Esophagus mucosa (tissue), 1 donor: ENCODE measurements at places on chromosomes 13 and 19.

GRCh38 chr13:67048084-67048820 is 181.9 kb downstream of the PCDH9 start:
- ATAC-seq: no peak

- ATAC-seq: no peak
Observed at GRCh38 chr19:55229789-55230182, 1.2 kb upstream of the TMEM86B start.

GRCh38 chr19:3520166-3521103 is 14.3 kb downstream of the FZR1 start:
- peak; percentile 93 for ATAC-seq

DNA sequence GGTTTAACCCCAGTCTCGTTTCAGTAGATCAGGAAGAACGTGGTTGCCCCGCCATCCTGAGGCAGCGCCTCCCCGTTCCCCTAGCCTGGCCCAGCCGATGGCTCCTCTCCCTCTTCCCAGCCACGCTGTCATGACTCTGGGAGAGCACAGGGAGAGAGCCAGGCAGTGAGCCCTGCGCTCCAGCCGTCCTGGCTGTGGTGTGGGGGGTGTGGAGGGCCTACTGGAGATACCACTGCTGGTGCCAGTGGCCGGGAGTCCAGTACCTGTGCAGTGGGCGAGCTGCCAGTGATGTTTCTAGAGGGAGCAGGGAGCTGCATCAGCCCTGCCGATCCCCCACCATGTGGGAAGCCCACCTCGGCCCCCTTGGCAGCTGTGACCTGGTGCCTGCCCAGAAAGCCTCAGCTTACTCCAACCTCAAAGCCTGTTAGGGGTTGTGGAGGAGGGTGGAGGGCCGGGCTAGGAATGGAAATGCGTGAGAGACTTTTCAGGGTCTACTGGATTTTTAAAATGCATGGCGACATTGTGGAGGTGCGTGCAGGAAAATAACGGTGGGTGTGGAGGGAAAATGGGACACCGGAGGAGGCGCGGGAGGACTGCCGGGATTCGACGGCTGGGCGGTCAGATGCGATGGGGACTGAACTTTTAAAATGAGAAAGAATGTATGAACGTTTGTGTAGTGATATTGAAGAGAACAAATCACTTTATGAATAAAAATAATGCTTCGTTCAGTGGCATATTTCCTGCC is 4.9 kb downstream of the TEX29 start:
- ATAC-seq: no peak

- no peak for ATAC-seq
Observed at GRCh38 chr13:102138635-102139190, 263.1 kb downstream of the FGF14 start.

DNA sequence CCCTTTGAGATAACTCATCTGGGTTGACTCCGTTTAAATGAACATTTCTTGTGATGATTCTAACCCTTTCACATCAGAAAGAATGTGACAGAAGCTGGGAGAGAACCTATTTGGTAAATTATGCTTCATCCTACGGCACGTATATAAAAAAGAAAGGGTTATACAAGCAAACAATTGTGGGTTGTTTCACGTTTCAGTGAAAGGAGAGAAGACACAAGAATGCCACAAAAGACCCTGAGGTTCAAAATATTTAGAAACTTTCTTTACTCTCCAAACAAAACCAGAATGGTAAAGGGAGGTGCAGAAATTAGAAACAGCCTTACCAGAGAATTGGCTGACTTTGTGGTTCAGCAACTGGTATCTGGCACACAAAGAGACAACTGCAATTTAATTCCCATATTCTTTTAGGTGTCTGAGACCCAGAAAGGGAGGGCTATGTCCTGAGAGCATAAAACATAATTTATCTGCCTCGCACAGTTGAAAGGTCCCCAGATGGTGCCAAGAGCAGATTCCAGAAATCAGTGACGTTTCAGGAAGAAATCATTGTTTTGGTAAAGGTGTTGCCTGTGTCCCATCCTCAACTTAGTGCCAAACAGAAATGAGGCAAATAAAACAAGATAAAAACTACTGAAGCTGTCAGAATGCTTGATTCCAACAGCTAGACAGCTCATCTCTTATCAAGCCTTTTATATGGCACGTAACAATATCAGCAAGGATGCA is 361.4 kb downstream of the EFNB2 start:
- ATAC-seq: no peak

GRCh38 chr13:102903659-102904407 is 58.0 kb downstream of the ERCC5 start:
- no peak for ATAC-seq

DNA sequence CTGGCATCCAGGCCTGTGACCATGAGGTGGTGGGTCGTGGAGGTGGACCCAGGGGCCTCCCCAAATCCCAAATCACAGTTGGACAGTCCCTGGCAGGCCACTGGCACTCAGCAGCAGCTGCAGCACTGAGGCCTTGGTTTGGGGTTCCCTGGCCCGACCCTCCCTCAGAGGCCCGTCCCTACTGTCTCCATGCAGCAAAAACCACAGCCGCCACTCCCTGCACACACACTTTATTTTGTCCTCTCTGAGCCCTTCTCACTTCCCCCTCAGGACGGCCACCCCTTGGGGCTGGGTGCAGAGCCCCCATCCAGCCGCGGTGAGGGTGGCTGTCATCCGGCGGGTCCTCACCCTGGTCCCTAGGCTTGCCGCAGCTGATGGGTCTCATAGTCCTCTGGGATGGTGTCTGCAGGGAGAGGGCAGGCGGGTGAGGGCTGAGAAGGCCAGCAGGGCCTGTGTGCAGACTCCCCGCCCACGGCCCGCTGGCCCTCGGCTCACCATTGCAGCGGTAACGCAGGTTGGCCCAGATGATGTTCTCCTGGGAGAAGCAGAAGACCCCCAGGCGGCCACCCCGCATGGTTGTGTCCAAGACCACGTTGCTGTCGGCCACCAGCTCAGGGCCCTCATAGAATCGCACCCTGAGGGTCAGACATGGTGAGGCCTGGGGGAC is 8.4 kb downstream of the COMP start:
- ATAC-seq: no peak

GRCh38 chr19:58434217-58434616 is 5.7 kb downstream of the ZNF132 start:
- no peak for ATAC-seq

DNA sequence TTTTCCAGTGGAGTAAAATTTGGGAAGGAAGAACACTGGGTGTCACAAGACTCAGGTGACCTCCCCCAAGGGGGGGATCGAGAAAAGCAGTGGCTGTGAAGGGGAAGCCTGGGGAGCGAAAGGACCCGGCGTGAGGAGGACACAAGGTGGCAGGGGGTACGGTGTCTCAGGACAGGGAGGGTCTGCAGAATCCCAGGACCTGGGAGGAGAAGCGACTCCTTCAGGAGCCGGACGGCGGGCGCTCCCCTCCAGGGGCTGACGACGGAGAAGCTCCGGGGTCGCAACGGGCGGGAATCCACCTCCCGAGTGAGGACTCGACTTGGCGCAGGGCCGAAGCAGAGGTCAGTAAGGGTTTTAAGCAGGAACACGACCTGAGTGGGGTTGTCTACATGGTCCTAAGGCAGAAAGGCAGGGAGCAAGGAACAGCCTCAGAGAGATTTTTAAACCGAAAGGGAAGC is 529 bp downstream of the ZNF836 start:
- peak; percentile 7 for ATAC-seq

DNA sequence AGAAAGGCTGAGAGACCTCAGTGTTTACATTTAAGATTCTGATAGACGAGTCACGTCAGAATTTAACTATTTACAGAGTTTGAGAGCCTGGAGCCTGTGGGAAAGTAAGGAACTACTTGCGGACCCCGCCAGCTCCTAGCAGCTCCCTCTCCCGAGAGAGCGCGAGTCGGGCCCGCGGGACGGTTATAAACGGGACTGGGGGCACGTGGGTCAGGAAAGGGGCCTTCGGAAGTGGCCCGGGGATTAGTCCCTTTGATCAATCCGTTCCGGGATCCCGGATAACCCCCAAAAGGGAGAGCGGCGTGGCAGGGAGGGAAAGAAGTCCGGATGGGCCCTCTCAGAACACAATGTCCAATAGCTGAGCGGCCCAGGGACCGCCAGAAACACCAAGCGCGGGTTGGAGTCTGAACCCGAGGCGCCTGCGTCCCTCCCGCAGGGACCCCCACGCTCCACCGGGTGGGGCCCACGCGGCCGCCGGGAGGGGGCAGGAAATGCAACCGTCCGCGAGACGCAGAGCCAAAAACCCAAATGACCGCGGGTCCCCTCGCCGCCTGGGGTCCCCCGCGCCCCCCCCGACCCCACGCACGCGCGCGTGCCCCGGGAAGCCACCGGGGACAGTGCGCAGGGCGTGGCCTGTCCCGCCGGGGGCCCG is 3.6 kb downstream of the ZIC5 start:
- ATAC-seq: no peak

GRCh38 chr13:62846302-62846701 is 1430.7 kb upstream of the PCDH20 start:
- ATAC-seq: no peak

- ATAC-seq: no peak
Observed at GRCh38 chr13:75362026-75362425, 119.9 kb downstream of the TBC1D4 start.

- no peak for ATAC-seq
Observed at GRCh38 chr13:44096901-44097300, 217.2 kb downstream of the LACC1 start.

DNA sequence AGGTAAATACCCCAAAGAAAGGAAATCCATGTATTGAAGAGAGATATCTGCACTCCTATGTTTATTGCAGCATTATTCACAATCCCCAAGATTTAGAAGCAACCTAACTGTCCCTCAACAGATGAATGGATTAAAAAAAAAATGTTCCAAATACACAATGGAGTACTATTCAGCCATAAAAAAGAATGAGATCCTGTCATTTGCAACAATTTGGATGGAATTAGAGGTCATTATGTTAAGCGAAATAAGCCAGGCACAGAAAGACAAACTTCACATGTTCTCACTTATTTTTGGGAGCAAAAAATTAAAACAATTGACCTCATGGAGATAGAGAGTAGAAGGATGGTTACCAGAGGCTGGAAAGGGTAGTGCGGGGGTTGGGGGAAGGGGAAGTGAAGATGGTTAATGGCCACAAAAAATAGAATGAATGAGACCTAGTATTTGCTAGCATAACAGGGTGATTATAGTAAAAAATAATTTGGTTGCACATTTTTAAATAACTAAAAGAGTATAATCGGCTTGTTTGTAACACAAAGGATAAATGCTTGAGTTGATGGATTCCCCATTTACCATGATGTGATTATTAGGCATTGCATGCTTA is 9.7 kb upstream of the ZNF709 start:
- ATAC-seq: no peak

GRCh38 chr19:38815059-38816001 is 2.6 kb upstream of the LGALS4 start:
- ATAC-seq: no peak

DNA sequence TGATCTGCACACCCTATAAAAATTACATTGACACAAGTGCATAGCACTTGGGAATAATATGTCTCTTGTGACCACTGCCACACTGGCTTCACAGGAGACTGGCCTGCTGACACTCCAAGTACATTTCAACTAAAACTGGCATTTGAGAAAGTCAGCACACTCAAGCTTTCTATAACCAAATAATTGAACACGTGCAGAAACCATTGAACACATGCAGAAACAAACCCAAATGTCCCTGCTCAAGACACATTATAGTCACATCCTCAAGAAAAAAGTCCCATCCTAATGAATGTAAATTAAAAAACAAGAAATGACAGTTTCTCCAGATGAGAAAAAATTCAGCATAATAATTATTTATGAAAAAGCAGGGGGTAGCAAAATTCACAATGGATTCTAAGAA is 1859.1 kb upstream of the PCDH20 start:
- ATAC-seq: no peak

DNA sequence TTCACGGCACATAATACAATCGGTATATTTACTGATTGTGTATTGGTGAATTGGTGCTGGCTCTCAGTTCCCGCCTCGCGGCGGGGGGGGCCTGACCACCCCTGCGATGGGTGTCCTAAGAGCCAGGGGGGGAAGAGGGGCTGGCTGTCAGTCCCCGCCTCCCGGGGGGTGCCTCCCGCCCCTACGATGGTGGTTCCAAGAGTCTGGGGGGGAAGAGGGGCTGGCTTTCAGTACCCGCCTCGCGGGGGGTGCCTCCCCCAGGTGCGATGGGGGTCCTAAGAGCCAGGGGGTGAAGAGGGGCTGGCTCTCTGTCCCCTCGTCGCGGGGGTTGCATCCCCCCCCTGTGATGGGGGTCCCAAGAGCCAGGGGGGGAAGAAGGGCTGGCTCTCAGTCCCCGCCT is 2321.8 kb upstream of the PCDH20 start:
- ATAC-seq: no peak

DNA sequence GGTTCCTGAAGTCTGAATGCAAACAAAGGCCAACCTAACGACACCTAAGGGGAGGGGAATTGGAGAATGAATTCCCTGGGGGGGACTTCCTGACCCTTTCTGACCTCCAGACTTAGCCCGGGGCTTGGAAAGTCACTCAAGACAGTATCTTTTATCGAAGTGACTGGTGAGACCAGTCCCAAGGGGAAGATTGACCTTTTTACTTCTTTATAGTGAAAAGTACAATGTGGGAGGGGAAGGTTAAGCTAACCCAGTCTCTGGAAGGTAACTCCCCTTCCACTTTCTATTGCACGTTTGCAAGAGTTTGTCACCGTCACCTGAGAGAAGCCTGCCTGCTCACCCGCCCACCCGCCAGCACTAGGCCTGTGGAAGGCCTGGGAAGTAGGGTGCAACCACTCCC is 111.9 kb downstream of the EFNB2 start:
- no peak for ATAC-seq

- ATAC-seq: no peak
Observed at GRCh38 chr13:46468570-46469463, 81.8 kb upstream of the RUBCNL start.

DNA sequence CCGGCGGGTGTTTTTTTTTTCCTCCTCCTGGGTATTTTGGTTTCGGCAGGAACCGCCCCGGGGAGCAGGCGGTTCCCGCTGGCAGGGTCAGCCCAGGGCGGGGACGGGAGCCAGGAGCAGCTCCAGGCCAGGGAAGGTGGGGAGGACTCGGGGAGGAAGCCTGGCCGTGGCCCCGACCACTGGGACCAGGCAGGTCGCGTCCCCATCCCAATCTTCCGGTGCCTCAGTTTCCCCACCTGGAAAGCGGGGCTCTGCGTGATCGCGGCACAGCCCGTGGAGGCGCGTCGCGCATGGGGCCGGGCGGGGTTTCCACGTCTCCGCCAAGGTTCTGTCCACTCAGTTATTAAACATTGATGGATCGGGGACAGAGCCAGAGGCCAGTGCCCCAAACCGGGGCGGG is 34.8 kb downstream of the IL12RB1 start:
- ATAC-seq: peak; percentile 10

GRCh38 chr19:53866865-53867224 is 838 bp upstream of the MYADM start:
- ATAC-seq: no peak

DNA sequence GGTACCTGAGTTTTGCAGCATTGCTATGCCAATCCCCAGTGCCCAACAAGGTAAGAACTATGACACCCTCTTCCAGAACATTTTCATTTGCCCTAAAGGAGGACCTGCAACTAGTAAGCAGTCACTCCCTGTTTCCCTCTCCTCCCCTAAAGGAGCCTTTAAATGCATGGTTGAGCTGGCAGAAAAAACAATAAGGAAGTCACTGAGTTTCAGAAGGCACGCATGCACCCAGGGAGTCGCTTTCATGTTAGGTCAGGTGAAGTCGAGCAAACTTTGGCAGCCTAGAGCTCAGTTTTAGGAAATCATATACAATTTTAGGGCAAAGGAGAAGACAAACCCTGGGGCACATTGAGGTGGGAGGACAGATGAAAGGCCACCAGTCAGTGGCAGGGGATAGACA is 11.8 kb downstream of the NLRP11 start:
- ATAC-seq: no peak
